ENCODE measurements at places on chromosomes 1 and 21.

DNA sequence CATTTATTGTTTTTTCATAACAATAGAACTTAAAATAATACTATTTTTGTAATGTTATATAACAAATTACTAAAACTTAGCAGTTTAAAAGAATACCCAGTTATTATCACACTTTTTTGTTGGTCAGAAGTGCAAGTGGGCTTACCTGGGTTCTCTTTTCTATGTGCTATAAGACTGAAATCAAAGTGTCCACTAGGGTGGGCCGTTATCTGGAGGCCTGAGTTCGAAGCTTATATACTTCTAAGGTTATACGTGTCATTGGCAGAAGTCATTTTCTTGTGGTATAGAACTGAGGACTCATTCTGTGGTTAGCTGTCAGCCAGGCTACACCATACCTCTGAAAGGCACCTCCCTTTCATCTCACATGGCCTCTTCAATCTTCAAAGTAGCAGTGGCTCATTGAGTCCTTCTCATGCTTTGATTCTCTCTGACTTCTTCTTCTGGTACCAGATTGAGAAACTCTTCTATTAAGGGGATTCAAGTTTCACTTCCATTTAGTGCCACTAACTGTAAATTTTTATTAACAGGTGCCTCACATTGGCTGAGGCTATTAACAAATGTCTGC lies 414.3 kb downstream of the AMY1C start:
- no peak for DNase-seq

DNA sequence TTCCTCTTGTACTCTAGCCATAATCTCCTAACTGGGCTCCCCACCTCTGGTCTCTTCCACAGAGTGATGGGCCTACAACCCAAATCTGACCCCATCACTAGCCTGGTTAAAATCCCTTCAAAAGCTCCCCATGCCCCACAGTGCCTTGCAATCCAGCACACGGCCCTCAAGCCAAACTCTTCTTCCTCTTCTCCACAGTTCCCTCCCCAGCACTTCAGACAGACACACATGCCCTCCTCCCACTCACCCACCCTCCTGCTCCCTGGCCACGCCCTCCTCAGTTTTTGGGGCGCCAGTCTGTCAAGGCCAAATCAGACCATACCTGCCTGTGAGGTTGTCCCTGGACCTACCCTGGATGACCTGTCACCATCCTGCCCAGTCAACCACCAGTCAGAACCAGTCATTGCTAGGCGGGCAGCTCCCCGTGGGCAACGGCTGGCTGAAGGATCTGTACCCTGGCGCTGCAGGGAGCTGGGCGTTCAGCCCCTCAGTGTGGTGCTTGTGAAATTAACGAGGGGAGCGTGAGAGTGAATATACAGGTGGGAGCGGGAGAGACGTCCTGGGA lies 753 bp downstream of the C1orf210 start:
- no peak for DNase-seq

DNA sequence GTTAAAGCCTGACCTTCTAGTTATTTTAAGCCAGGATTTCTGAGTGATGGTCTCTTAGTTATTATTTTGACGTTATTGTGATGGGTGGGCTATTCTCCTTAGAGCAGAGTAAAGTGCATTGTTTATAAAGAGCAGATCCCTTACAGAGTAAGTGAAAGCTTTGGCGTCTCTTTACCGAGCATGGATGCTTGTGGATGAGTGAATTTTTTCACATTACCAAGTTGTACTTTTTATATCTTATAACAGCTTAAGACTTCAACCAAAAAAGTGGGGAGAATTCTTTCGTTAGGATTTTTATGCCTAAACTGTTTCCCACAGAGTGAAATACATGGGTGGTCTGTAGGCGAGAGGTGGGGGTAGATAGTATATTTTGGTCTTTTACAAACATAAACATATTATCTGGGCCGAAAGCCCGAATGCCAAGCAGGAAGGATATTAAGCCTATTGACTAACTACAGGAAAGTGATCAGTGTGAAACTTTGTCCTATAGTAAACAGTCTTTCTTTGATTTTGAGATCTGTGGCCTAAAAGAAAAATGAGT lies 279.1 kb upstream of the C1orf105 start:
- no peak for DNase-seq

- no peak for DNase-seq
Measured at GRCh38 chr1:35932158-35932636, 1.3 kb downstream of the AGO3 start.

- DNase-seq = no peak
Measured at GRCh38 chr21:40667967-40668366, 179.0 kb downstream of the DSCAM start.

- peak; percentile 84 for DNase-seq
Measured at GRCh38 chr1:869499-870244, 54.1 kb upstream of the SAMD11 start.

DNA sequence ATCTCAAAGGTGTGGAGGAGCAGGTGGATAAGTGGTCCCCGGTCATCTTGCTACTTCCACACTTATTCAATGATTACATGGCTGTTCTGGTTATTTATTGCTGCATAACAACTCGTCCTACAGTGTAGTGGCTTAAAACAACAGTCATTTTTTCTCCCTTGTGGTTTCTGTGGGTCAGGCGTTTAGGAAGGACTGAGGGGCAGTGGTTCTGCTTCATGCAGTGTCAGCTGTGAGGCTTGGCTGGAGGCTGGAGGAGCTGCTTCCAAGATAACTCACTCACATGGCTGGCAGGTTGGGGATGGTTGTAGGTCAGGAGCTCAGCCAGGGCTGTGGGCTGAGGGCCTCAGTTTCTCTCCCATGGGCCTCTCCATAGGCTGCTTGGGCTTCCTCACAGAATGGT lies 5.9 kb upstream of the SLC6A17 start:
- DNase-seq = no peak

Data from head of caudate nucleus (tissue), 42 donors.